Fibroblast of lung (primary cell): ENCODE measurements at places on chromosomes 7 and 10. TPM values are rescaled to one million over a fixed set of nuclear protein-coding genes. Genes with fewer than 3 reads are reported as not detected.

- peaks cover 28% of the 10 kb centered on the region for H3K27me3 ChIP-seq
- H3K4me1 ChIP-seq, result no peaks in the 10 kb centered on the region
- no peak for DNase-seq
- no peak overlapping the region for H3K27ac ChIP-seq
- no peak overlapping the region for H3K4me3 ChIP-seq
- no peaks in the 10 kb centered on the region for H3K36me3 ChIP-seq
Observed at GRCh38 chr10:100810835-100811116, 65.4 kb downstream of the PAX2 start.

DNA sequence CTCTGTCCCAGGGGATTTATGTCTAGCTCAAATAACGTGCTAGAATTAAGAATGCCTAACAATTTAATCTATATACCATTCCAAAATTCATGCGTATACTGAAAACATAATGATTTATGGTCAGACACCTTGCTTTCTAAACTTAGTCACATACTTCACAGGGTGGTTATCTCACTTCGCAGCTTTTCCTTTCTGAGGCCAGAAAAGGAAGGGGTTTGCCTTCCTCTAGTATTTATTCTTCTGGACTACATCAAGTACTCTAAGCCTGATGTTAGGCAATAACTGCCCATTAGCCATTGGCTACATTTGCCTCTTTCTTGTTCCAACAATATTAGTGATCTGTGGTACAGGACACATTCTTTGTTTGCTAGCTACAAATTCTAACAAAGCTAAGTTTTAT, 72.6 kb upstream of the FHIP2A start:
- no peaks in the 10 kb centered on the region for H3K4me1 ChIP-seq
- no peak overlapping the region for H3K27ac ChIP-seq
- DNase-seq, result peak; percentile 27
- H3K4me3 ChIP-seq, result no peak overlapping the region
- no peaks in the 10 kb centered on the region for H3K36me3 ChIP-seq
- H3K27me3 ChIP-seq, result no peaks in the 10 kb centered on the region

GRCh38 chr10:44516891-44517290, 132.0 kb upstream of the CXCL12 start:
- no peak for DNase-seq
- H3K4me3 ChIP-seq, result no peak overlapping the region
- H3K27me3 ChIP-seq, result no peaks in the 10 kb centered on the region

DNA sequence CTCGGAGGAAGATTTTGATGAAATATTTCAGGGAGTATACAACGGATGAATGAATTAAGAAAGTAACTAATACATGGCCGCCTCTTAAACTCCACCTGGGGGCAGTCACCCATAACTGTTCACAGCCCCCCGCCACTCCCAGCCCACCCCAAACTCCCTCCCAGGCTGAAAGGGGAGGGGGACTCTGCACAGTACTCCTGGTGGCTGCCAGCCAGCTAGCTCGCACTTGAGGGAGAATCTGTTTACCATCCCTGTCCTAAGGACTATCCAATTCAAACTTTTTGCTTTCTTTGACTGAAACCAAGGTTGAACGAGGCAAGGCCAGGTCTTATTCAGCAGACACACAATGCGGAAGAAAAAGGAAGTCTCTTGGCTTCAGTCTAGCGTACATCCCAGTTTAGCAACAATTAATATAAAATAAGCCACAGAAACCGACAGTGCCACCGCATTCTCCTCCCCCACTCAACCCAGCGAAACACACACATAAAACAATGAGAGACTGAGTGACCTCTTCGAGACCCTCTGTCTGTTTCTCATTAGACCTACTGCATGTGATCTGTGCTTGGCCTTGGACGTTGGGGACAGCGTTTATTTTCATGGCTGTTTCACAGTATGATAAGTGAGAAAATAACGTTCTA, 219.5 kb downstream of the GLI3 start:
- no peaks in the 10 kb centered on the region for H3K27me3 ChIP-seq
- DNase-seq, result no peak
- H3K4me3 ChIP-seq, result no peak overlapping the region
- H3K36me3 ChIP-seq, result no peaks in the 10 kb centered on the region

Gene CCDC6
- total RNA-seq, result 30.0 and 35.5 TPM in 2 replicates

Gene CLRN3
- total RNA-seq, result not detected in 2 replicates

- no peaks in the 10 kb centered on the region for H3K36me3 ChIP-seq
- H3K27me3 ChIP-seq, result no peaks in the 10 kb centered on the region
- no peak overlapping the region for H3K4me3 ChIP-seq
- DNase-seq, result no peak
- H3K4me1 ChIP-seq, result no peaks in the 10 kb centered on the region
Observed at GRCh38 chr7:38594949-38595348, 36.2 kb downstream of the AMPH start.

Gene SFMBT2
- total RNA-seq, result 2.5 and 2.8 TPM in 2 replicates

Gene DNAJB6
- total RNA-seq, result 84.5 and 86.2 TPM in 2 replicates
